ENCODE measurements at places on chromosomes 12 and 14.

GRCh38 chr12:45270951-45271350, 55.1 kb downstream of the ANO6 start:
- H3K36me3 ChIP-seq: no peaks in the 10 kb centered on the region
- H3K27me3 ChIP-seq: no peaks in the 10 kb centered on the region
- no peak overlapping the region for H3K27ac ChIP-seq

- H3K4me3 ChIP-seq: no peak overlapping the region
- H3K27ac ChIP-seq: no peak overlapping the region
- H3K4me1 ChIP-seq: no peaks in the 10 kb centered on the region
- H3K36me3 ChIP-seq: no peaks in the 10 kb centered on the region
- H3K27me3 ChIP-seq: no peaks in the 10 kb centered on the region
- no peak for DNase-seq
Observed at GRCh38 chr14:71467361-71467811, 464.8 kb upstream of the RGS6 start.

GRCh38 chr12:103771466-103771865, 69.6 kb downstream of the NT5DC3 start:
- no peak for DNase-seq
- H3K27ac ChIP-seq: no peak overlapping the region
- no peaks in the 10 kb centered on the region for H3K36me3 ChIP-seq
- no peaks in the 10 kb centered on the region for H3K4me1 ChIP-seq
- no peaks in the 10 kb centered on the region for H3K27me3 ChIP-seq

DNA sequence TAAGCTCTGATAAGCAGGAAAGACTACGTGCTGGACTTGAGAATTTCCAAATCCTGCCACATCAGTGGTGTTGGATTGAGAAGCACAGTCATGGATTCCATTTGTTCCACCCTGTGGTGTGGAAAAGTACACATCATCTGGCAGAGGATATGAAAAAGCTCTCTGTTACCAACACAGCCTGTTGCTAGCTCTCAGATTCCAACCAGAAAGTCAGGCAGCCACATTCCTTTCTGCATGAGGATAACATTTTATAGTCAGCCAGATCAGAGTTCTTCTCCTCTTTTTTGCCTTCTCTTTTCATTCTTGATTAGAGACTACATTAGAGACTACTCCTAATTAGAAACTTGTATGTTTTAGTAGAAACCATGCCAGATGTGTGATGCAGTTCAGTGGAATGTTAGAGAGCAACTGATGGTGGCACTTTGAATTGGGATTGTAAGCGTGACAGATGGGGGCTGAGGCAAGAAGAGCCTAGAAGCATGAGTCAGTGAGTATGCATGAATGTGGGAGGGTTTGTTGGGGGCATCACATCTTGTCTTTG, 61.2 kb upstream of the STXBP6 start:
- H3K27me3 ChIP-seq: no peaks in the 10 kb centered on the region
- no peak for DNase-seq
- H3K27ac ChIP-seq: no peak overlapping the region
- H3K4me1 ChIP-seq: no peaks in the 10 kb centered on the region
- no peaks in the 10 kb centered on the region for H3K36me3 ChIP-seq

DNA sequence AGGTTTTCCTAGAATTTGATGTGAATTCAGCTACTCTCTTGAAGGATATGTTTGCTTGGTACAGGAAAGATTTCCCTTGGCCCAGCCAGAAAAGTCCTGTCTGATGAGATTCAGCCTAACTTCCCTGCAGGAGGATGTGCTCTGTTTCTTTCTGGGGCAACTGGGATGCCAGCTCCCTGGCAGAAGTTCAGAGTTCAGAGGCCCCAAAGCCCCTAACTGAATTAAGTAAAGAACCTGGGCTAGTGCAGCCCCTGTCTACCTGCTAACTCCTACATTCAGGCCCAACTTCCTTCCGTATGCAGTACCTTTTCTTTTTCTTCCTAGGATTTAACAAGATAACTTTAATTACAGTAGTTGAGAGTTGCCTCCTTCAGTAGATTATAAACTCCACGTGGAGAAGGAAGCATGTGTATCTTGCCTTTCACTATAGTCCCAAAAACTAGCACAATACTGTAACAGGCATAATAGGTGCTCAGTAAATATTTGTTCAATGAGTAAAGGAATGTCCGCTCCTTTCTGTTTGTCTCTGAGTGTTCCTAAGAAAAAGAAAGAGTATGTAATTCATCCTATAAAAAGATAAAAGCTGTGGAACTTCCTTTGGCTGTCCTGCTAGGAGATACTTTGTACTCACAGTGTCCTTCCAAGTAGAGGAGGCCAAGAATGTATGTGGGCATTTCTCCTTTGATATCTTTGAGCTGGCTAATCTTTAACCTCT, 141.0 kb downstream of the SLC8A3 start:
- peaks cover 3% of the 10 kb centered on the region for H3K4me1 ChIP-seq
- no peaks in the 10 kb centered on the region for H3K27me3 ChIP-seq
- no peak overlapping the region for H3K27ac ChIP-seq
- H3K36me3 ChIP-seq: no peaks in the 10 kb centered on the region

GRCh38 chr12:263574-263973, 938 bp upstream of the SLC6A13 start:
- H3K27me3 ChIP-seq: peaks cover 2% of the 10 kb centered on the region
- H3K4me1 ChIP-seq: no peaks in the 10 kb centered on the region
- no peak overlapping the region for H3K4me3 ChIP-seq
- no peak for DNase-seq

DNA sequence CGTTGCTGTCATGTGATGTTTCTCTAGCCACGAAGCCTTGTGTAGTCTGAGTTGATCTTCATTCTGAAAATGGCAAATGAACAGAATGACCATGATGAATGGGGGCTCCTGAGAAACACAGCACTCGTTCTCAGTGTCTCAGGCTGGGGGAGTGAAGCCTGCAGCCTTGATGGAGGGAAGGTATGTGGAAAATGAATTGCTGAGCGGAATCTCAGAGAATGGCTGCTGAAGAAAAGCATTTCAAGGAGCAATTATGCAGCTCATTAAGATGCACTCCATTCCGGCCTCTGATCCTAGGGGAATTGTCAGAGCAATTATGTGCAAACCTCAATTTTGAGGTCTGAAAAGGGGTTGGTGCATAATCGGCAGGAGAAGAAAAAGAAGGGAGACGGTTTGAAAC, 167.1 kb downstream of the CHST11 start:
- no peaks in the 10 kb centered on the region for H3K4me1 ChIP-seq
- no peak overlapping the region for H3K27ac ChIP-seq
- H3K36me3 ChIP-seq: no peaks in the 10 kb centered on the region

GRCh38 chr12:125193376-125194152, 128.3 kb downstream of the AACS start:
- H3K4me1 ChIP-seq: no peaks in the 10 kb centered on the region
- DNase-seq: no peak
- H3K36me3 ChIP-seq: no peaks in the 10 kb centered on the region
- no peak overlapping the region for H3K27ac ChIP-seq
- no peak overlapping the region for H3K4me3 ChIP-seq

DNA sequence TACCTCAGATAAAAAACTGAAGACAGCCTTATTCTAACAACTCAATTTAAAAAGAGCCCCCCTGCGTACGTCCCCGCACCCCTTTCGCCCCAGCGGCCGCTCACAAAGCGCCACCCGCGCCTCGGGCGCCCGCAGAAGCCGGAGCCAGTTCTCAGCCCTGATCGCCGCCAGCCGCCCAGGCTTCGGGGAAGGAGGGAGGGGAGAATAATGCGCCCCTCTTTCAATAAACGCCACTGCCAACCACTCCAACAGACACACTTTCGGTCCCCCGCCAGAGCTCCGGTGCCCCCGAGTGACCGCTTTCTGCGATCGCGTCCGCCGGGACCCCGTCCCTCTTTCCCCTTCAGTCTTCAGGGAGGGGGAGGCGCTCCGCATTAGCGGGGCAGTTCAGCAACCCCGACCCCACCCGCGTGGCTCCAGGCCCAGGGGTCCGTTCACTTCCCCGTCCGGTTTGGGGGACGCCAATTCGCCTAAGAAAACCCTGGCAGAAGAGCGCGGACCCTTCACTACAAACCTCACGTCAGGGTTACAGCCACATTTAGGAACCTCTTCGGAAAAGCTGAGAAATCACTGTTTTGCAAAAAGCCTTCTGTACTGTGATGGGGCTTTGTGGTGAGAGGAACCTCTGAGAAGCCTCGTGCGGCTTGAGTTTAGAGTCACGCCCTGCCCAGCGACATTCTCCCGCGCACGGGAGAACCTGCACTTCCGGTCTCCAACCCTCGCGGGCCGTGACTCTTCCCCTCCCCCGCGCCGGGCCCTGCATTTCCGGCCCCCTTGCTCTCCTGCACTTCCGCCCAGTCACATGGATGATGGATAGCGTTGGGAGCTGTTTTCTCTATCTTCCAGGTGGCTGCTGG, 18.7 kb downstream of the FOXG1 start:
- H3K27me3 ChIP-seq: no peaks in the 10 kb centered on the region
- no peak overlapping the region for H3K27ac ChIP-seq
- no peak overlapping the region for H3K4me3 ChIP-seq

GRCh38 chr14:52363041-52363704, 49.1 kb downstream of the PTGER2 start:
- H3K4me3 ChIP-seq: no peak overlapping the region
- H3K36me3 ChIP-seq: no peaks in the 10 kb centered on the region
- no peak overlapping the region for H3K27ac ChIP-seq

- DNase-seq: no peak
- H3K27ac ChIP-seq: no peak overlapping the region
- no peaks in the 10 kb centered on the region for H3K4me1 ChIP-seq
- H3K36me3 ChIP-seq: no peaks in the 10 kb centered on the region
Observed at GRCh38 chr14:51020024-51020710, 74.7 kb downstream of the TRIM9 start.
